Right renal pelvis (tissue), 4 donors: ENCODE measurements at places on chromosomes 2 and 18.

DNA sequence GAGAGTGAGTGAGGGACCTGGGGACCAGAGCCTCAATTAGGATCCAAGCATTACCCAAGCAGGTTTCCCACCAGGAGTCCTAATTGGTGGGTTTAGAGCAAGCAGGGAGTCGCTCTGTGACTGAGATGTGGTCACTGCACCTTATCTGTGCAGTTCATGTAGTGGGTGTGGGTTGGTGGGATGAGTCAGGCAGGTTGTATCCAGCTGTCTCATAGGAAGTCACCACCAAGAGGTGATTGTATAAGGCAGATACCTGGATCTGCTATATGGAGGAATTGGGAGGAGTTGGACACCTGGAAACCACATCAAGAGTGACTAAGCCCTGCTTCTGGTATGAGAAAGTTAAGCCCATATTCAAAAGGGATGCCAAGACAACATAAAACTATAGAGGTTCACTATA is 106.8 kb downstream of the ARHGAP28 start:
- no peak for DNase-seq

DNA sequence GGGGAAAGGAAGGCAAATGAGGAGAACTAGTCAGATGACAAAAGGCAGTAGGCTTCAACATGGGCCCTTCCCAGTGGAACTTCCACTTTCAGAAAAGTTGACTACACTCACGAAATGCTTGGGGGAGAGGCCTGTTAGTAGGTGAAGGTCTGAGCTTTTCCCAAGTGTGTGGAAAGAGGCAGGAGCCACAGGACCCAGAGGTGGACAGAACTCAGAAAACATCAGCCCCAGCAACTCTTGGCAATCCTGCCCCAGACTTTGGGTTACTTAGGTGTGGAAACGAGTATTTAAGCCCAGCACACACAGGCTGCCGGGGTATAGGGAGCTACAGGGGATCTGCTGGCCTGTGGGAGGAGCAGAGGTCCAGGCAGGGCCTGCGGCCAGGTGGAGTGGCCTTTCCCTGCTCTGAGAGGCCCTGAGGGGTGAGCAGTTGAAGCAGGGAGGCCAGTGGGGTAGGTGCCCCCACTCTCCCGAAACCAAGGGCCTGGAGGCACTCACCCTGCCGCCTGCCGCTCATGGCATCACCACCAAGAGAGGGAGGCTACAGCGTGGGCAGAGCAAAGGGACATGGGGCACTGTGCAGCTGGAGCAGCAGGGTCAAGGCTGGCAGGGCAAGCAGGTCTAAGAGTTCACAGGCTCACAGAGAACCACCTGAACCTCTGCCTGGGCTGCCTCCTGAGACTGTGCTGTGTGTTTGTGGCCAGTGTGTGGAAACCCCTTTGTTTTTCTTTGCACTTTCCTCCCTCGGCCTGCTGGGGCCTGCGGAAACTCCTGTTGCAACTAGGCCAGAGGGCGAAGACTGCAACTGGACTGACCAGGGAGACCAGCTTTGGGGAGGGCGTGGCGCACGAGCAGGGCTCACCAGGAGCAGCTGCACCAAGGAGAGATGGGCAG is 130.7 kb upstream of the SERTAD2 start:
- no peak for DNase-seq

- no peak for DNase-seq
Measured at GRCh38 chr2:53114991-53115390, 652.6 kb upstream of the CHAC2 start.

DNA sequence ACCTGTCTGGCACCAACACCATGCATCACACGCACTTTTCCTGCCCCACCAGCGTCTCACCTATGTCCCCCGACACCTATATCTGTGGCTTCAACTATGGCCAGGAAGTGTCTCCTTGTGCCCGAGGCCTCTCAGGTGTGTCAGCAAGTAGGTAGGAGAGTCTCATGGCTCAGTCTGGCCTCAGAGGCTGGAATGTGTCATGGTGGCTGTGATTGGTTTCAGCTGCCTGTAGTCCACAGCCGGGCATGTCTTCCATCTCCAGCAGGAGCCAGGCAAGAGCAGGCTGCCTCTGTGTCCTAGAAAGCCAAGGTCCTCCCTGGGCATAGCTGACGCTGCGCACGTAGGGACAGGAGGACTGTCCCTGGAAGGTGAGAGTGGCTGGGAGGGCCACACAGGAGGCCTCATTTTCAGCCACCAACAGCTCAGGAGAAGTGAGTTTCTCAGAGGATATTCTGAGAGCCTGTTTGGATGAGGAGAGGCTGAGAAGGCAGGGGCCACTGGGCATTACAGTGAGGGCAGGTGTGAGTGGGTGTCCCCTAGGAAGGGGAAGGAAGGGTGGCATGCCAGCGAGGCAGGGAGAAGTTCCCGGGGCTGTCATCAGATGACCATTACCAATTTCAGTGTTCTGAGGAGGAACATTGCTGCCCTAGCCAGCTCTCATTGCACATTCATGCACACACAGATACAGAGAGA is 47.2 kb downstream of the SDC1 start:
- DNase-seq: no peak

GRCh38 chr2:25794544-25795276 is 83.6 kb downstream of the ASXL2 start:
- no peak for DNase-seq
